GM12878 (cell line): ENCODE measurements at places on chromosomes 3 and 15. TPM values are rescaled to one million over a fixed set of nuclear protein-coding genes. Genes with fewer than 3 reads are reported as not detected.

MFGE8 gene
- 1.9 and 2.7 TPM in 2 replicates for total RNA-seq

- H3K4me1 ChIP-seq: no peaks in the 10 kb centered on the region; the same call in 1 of the 2 replicates
- no peaks in the 10 kb centered on the region for H3K36me3 ChIP-seq
- no peak for DNase-seq
Observed at GRCh38 chr15:78316283-78317083, 17.1 kb upstream of the SKIC8 start.

- H3K4me3 ChIP-seq: no peak overlapping the region
- DNase-seq: no peak
- no peaks in the 10 kb centered on the region for H3K4me1 ChIP-seq
- no peaks in the 10 kb centered on the region for H3K36me3 ChIP-seq
- H3K27me3 ChIP-seq: no peaks in the 10 kb centered on the region
Observed at GRCh38 chr3:44885618-44886017, 11.2 kb downstream of the TGM4 start.

DNA sequence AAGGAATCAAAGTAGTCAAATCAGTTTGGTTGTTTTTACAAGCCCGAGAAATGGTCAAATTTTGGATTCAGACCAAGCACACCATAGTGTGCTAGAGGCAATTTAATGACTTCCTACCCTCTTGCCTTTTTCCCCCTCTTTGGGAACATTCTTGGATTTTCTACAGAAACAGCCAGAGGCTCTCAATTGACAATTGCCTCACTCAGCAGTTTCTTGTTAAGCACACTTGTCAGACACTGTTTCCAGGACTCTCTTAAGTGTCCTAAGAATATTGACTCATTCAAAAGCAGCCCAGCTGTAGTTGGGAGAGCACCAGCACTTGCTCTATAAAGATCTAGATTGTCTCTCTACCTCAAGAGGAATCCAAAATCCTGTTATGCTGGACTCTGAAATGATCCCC, 1.5 kb upstream of the SLC35G2 start:
- H3K27ac ChIP-seq: no peak overlapping the region
- no peak for DNase-seq
- peaks cover 3% of the 10 kb centered on the region for H3K27me3 ChIP-seq
- peaks cover 4% of the 10 kb centered on the region; the same call in 1 of the 2 replicates for H3K4me1 ChIP-seq
- no peak overlapping the region for H3K4me3 ChIP-seq

DNA sequence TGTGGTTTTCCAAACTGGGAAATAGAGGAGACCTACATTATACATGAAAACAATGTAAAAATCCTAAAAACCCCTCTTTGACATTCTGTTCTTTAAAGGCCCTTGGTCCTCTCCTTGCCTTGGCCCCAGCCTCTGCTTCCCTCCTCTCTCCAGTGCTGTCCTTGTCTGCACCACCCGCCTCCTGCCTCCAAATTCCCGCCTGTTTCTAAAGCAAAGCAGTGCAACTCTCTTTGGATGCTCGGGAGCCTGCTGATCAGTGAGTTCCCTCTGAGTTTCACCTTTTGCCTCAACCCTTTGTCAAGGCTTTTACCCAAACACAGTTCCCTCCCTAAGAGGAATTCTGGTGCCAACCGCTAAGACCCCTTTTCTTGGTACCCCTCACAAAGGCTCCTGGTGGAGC, 8.0 kb downstream of the ANKDD1A start:
- no peak for DNase-seq
- no peak overlapping the region for H3K27ac ChIP-seq
- H3K36me3 ChIP-seq: no peaks in the 10 kb centered on the region
- H3K27me3 ChIP-seq: no peaks in the 10 kb centered on the region
- H3K4me1 ChIP-seq: peaks cover 5% of the 10 kb centered on the region

GRCh38 chr15:70323111-70323851, 225.6 kb upstream of the TLE3 start:
- H3K4me3 ChIP-seq: no peak overlapping the region
- H3K36me3 ChIP-seq: no peaks in the 10 kb centered on the region
- H3K4me1 ChIP-seq: peaks cover 50% of the 10 kb centered on the region
- H3K27me3 ChIP-seq: no peaks in the 10 kb centered on the region

DNA sequence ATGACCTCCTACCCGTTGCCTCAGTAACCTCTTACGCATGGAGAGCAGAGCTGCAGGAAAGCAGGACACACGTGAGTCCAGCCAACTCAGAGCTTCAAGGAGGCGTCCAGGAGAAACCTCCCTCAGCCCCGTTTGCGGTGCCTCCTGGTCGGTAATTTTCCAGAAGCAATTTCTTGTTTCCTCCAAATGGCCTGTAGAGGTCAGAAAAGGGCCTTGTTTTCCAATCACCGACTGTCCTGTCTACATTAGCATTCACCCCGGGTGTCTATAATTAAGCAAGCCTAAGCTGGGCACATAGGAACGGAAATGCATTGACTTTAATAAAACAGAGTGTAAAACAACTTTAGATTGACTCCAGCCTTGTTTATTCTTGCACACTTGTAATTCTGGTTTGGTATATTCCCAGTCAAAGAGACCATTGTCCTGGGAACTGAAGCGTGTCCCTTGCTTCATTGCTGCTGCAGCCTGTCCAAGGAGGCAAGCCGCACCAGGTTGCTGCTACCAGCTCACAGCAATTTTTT, 836.2 kb downstream of the AGBL1 start:
- no peak overlapping the region for H3K4me3 ChIP-seq
- no peaks in the 10 kb centered on the region for H3K4me1 ChIP-seq
- DNase-seq: no peak
- no peaks in the 10 kb centered on the region for H3K36me3 ChIP-seq
- H3K27ac ChIP-seq: no peak overlapping the region

DNA sequence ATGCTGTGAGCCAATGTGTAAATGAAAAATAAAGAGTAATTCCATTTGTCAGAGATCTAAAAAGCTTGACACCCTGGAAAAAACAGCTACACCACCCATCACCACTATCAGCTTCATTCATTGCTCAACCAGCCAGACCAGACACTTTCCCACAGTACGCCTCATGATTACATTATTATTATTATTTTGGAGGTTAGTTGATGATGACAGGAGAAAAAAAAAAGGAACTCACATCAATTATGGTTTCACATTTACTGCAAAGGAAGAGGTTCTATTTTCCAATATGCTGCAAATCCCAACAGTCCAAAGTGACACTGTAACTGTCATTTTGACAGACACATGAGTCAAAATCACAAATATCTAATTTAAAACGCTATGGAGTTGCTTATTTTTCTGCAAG, 134.7 kb upstream of the TSC22D2 start:
- no peaks in the 10 kb centered on the region for H3K27me3 ChIP-seq
- H3K4me1 ChIP-seq: no peaks in the 10 kb centered on the region
- no peak overlapping the region for H3K4me3 ChIP-seq
- no peaks in the 10 kb centered on the region for H3K36me3 ChIP-seq
- H3K27ac ChIP-seq: no peak overlapping the region
- DNase-seq: no peak

GRCh38 chr3:114867835-114868503, 279.1 kb downstream of the ZBTB20 start:
- H3K27ac ChIP-seq: no peak overlapping the region
- no peaks in the 10 kb centered on the region for H3K27me3 ChIP-seq
- H3K4me3 ChIP-seq: no peak overlapping the region
- no peaks in the 10 kb centered on the region; the same call in 1 of the 2 replicates for H3K4me1 ChIP-seq
- no peak for DNase-seq

DNA sequence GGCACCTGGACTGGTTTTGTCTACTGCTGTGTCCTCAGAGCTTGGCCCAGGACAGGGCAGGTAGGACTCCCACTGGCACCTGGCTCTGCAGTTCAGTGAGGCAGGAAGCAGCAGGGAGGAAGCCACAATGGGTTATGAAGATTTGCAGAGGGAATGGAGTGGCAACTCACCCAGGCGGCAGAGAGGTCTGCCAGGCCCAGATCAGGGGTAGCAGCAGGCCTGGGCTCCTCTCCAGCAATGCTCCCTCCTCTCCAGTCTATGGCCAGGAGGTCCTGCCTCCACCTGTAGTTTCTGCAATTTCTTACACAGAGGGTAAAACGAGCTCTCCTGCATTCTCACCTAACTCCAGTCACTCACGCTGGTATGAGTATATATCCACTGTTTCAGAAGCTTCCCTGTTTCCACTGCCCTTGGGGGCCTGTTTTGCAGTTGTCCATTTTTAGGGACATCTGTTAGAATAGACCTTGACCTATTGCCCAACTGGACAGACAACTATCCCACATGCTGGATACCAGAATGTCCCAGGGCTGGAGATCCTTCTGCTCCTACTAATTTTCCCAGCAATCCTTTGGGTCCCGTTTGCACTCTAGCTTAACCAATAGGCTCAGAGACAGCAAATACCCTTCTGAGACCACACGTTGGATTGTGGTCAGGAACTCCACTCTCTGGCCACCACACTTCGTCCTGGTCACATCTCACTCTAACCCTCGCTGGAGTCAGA, 35.2 kb downstream of the HMCES start:
- DNase-seq: no peak
- no peak overlapping the region for H3K27ac ChIP-seq
- H3K4me3 ChIP-seq: no peak overlapping the region
- no peaks in the 10 kb centered on the region; the same call in 1 of the 2 replicates for H3K27me3 ChIP-seq
- H3K4me1 ChIP-seq: peaks cover 24% of the 10 kb centered on the region

ITPR1 gene
- total RNA-seq: 42.9 and 46.0 TPM in 2 replicates

AMT gene
- total RNA-seq: 2.4 and 3.8 TPM in 2 replicates

DNA sequence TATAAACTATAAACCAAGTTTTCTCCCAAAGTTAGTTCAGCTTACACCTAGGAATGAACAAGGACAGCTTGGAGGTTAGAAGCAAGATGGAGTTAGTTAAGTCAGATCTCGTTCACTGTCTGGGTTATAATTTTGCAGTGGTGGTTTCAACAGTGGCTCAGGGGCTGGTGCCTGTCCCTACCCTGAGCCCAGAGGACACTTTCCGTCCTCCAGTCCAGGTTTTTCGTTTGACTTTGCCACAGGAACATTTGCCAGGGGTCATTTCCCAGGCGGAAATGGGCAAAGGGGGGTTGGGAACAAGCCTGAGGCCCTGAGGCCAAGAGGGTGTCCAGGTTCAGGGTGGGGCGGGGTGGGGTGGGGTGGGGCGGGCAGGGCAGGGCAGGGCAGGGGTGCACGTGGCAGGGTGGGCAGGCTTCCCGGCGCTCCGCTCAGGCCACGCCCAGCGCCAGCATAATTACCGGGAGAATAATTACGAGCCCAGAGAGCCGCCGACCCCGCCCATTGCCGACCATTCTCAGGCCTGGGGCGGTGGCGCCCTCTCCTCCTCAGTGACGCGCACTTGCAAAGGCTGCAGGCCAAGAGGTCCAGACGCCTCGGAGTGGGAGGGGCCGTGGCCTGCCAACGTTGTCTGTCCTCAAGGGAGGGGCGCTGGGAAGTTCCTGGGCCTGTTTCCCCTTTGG, 70.4 kb downstream of the KLF13 start:
- H3K27me3 ChIP-seq: peaks cover 1% of the 10 kb centered on the region; the same call in 1 of the 2 replicates
- H3K27ac ChIP-seq: no peak overlapping the region
- no peak for DNase-seq

NR2E3 gene
- total RNA-seq: not detected in 2 replicates

TMPRSS7 gene
- total RNA-seq: not detected in 2 replicates

- H3K27me3 ChIP-seq: no peaks in the 10 kb centered on the region
- 0 out of 2 replicates have a peak within 1 kb of the TSS, but pooled peaks have one; percentile 15 for H3K27ac ChIP-seq
- DNase-seq: no peak
Observed at GRCh38 chr3:119660474-119661440, at the start of gene POPDC2. TSS of gene POPDC2 (minus strand) at chr3:119660589. CDS start at chr3:119660423, 166 bp downstream.

RARB gene
- total RNA-seq: not detected in 2 replicates

- no peaks in the 10 kb centered on the region for H3K36me3 ChIP-seq
- H3K27me3 ChIP-seq: no peaks in the 10 kb centered on the region
- DNase-seq: no peak
- H3K4me3 ChIP-seq: no peak overlapping the region
Observed at GRCh38 chr3:38828681-38829080, 12.7 kb upstream of the SCN10A start.

SLC22A14 gene
- not detected in 2 replicates for total RNA-seq

- H3K27ac ChIP-seq: no peak overlapping the region
- peaks cover 7% of the 10 kb centered on the region for H3K4me1 ChIP-seq
- H3K27me3 ChIP-seq: no peaks in the 10 kb centered on the region
- H3K36me3 ChIP-seq: no peaks in the 10 kb centered on the region
- DNase-seq: no peak
Observed at GRCh38 chr3:131072845-131073244, 46.2 kb downstream of the NEK11 start.

DNA sequence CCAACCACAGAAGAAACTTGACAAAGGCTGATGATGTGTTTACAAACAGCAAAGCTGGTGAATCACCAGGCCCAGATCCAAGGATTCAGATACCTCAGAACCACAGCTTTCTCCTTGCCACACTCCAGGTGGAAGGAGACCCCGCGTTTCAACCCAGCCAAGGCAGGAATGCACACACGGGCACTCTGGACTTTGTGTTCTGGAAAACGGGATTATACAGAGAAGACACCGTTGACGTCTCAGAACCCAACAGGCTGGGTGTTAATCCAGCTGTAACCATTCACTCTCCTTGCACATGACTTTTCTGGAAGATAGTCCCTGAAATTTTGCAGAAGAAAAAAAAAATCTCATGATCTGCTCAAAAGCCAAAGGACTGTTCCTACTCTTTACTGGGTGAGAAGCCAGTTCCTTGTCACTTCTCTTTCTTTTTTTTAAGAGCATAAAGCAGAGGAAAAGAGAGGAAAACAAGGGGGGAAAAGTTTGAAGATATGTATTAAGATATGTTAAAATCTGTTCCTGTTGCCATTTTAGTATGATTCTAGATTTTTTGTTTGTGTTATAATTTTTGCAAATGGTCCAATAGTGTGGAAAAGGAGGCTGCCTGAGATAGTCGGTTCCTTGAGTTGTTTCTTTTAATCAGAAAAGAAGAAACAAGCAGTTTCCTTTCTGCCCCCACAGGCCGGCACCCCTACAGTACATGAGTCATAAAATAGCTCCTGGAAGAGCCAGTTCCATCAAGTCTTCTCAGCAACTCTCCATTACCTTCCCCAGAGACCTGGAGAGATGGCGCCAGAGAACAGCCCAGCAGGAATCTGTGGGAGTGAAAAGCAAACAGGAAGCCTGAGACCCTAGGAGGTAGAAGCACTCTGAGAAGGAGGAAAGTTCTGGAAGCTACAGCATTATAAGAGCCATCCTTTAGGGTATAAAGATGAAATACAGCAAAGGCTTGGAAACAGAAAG, 73.1 kb downstream of the RORA start:
- no peak overlapping the region for H3K4me3 ChIP-seq
- no peaks in the 10 kb centered on the region for H3K4me1 ChIP-seq
- no peaks in the 10 kb centered on the region for H3K36me3 ChIP-seq
- no peak for DNase-seq
- peaks cover 3% of the 10 kb centered on the region; the same call in 1 of the 2 replicates for H3K27me3 ChIP-seq

- no peak overlapping the region for H3K27ac ChIP-seq
- H3K4me3 ChIP-seq: no peak overlapping the region
- H3K27me3 ChIP-seq: no peaks in the 10 kb centered on the region
- no peak for DNase-seq
Observed at GRCh38 chr15:90705212-90705611, 11.9 kb upstream of the BLM start.

ZNF80 gene
- total RNA-seq: not detected in 2 replicates

GRCh38 chr15:29125382-29126207, 144.0 kb downstream of the NSMCE3 start:
- no peak overlapping the region for H3K27ac ChIP-seq
- no peak for DNase-seq
- no peaks in the 10 kb centered on the region for H3K36me3 ChIP-seq
- no peaks in the 10 kb centered on the region for H3K27me3 ChIP-seq
- H3K4me3 ChIP-seq: no peak overlapping the region

SYNM gene
- 1.1 and 1.4 TPM in 2 replicates for total RNA-seq
